ENCODE measurements at places on chromosomes 12 and 14. TPM values are rescaled to one million over a fixed set of nuclear protein-coding genes. Genes with fewer than 3 reads are reported as not detected.

DNA sequence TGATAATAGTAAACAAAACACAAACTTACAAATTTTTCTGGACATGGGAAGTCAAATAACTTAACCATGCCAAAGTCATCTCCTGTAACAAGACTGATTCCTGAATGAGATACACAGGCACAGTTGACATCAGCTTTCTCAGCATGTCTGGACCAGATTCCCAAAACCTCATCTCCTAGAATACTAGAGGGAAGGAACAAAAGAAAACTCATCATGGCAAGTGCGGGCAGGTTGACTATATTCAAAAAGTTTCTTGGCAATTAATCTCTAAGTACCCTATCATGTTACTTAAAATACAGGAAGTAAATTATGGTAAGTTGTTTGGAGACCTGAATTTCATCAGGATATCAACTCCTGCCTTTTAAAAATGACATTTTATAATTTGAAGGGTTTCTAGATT lies 53.9 kb downstream of the ZC3H14 start:
- DNase-seq: no peak

GRCh38 chr12:25884920-25885234 lies 73.6 kb upstream of the RASSF8 start:
- no peak for DNase-seq

The CPNE6 gene
- not detected for total RNA-seq

The CFAP54 gene
- total RNA-seq: 0.19 TPM

DNA sequence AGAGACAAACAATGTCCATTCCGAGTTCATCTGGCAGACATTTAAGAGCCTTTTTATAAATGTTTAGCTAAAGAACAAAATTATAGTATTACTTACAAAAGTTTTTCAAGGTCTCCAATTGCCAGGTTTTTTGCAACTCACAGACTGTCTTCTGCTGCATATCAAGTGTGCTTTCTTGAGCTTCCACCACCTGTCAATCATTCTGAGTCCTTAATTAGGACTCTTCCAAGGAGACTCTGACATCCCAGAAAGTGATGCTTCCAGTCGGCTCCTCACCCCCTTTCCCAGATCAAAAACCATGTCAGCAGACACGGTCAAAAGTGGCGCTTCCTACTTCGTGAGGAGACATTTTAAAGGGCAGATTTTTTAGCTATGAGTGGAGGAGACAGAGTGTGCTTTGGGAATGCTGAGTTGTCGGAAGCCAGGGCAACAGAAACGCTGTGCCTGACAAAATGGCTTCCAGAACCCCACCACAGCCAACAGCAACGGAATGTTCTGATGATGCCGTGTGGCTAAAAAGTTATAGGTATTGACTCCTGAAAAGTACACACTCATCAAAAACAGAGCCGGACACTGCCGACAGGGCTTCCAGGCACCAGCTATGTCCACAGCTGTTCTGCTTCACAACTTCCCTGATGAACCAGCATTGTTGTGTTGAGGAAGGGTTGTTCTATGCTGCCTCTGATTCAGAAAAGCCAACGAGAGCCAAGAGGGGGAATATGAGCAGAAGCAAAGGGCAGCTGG lies 116.1 kb upstream of the SLC35F4 start:
- no peak for DNase-seq

- peak; percentile 41 for DNase-seq
Observed at GRCh38 chr12:4272424-4273272, 914 bp upstream of the CCND2 start.

DNA sequence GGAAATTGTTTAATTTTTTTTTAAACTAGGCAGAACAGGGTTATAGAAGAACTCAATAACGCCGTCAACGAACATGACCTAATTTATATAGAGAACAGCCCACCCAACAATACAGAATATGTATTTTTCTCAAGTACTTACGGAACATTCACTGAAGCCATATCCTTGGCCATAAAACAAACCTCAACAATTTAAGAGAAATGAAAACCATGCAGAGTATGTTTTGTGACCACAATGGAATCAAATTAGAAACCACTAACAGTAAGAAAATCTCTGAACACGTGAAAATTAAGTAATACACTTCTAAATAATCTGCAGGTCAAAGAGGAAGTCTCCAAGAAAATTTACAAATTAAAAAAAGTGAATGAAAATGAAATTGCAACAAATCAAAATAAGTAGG lies 9.4 kb downstream of the SART3 start:
- DNase-seq: no peak

DNA sequence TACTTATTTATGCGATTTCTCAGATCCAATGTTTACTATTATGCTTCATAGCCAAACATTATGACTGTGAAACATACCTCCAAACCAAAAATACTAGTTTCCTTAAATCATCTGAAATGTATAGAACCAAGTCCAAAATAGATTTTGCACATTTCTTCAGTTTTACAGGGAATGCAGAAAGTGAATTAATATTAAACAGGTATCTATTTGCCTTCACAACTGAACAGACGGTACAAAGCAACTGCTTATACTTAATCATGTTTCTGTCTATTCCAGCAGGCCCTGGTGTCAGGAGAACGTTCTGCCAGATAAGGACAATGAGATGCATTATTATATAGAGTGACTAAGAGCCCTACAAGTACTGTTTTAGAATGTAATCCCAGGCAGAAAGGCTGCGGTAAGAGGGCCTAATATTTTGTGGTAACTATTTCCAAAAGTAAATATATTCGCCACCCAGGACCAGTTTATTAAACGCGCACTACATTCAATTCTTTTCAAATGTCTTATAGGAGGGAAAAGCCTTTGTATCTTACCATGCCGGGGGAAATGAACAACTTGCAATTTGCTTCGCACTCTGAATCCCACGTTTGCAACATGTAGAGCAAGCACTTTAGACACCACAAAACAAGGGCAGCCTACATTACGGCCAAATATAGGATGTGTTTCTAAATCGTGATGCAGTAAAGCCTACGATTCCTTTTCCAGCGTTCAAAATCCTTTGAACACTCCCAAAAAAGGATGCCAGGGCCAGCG lies 1.5 kb downstream of the CORO1C start:
- DNase-seq: no peak

The NUDT4 gene
- total RNA-seq: 141 TPM

DNA sequence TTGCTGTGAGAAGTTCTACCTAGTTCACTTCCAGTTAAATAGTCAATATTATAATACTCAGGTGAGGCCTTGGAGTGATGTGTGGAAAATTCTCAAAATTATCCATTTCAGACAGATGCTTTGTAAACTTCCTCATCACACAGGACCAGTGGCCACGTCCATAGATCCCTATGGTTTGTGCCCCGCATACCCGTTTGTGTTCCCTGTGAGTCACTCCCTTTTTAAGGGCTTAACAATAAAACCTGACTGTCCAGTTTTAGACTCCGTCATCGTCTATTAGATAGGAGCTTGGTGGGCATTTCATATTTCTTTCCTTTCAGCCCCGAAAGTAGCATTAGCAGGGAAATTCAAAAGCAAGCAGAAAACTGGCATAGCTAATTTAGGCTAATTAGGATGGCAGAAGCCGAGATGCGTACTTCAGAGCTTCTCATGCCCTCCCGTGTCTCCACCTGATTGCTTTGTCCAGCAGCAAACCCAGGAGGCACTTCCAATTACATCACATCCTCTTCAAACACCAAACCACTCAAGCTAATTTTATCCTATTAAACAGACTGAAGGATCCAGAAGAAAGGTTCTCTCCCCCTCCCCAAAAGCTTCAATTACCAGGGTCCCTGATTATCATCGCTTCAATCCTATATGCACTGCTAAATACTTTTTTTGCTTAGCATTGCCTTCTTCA lies 186.6 kb upstream of the OTX2 start:
- no peak for DNase-seq

DNA sequence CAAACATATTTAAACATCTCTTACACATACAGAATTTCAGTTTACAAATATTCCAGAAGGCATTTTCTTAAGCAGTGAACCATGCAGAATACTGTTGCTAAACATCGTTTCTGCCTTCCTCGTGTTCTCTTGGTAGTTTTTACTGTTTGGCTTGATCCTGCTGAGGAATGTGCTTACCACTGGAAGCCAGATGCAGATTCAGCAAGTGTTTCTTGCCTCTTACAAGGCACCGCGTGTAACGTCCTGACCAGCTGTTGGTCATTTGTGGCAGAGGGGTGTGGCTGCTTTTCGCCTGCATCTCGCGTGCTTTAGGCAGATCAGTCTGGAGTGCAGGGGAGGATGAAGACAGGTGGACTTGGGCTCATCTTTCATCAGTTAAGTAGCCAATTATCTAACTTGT lies 12.4 kb downstream of the EIF2B1 start:
- DNase-seq: no peak

GRCh38 chr14:103604620-103605019 lies 24.4 kb upstream of the KLC1 start:
- no peak for DNase-seq

The SMCO3 gene
- 0.93 TPM for total RNA-seq

The SSPN gene
- 0.67 TPM for total RNA-seq

- DNase-seq: no peak
Observed at GRCh38 chr14:63551332-63551731, 8.2 kb upstream of the PPP2R5E start.

DNA sequence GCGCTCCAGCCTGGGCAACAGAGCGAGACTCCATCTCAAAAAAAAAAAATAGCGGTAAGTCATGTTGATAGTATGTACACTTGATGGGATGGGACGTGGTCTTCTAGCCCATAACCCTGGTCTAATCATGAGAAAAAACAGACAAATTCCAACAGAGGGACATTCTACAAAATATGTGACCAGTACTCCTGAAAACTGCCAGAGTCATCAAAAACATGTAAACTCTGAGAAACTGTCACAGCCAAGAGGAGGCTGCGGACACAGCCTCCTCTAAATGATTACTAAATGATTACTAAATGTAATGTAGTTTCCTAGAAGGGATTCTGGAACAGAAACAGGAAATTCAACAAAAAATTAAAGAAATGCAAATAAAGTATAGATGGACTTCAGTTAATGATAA lies 20.9 kb downstream of the CDKL1 start:
- no peak for DNase-seq

DNA sequence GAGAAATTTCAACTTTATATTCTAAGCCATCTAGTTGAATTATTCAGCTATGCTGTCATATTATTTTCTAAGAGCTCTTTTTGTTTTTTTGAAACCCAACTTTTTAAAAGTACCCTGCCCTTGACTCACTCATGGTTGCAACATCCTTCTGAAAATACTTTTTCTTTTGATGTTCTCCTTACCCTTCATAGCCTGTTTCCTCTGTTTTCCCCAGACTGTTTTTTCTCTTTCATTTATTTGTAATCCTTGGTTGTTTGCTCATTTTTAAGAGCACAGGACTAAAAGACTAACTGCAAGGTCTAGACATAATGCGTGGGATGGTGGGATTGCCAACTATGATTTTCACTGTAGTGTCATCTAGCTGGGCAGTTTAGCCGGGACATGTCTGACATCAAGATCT lies 21.2 kb upstream of the CDKL1 start:
- no peak for DNase-seq

The LTBR gene
- 15.8 TPM for total RNA-seq

The KLRK1 gene
- total RNA-seq: 0.98 TPM

DNA sequence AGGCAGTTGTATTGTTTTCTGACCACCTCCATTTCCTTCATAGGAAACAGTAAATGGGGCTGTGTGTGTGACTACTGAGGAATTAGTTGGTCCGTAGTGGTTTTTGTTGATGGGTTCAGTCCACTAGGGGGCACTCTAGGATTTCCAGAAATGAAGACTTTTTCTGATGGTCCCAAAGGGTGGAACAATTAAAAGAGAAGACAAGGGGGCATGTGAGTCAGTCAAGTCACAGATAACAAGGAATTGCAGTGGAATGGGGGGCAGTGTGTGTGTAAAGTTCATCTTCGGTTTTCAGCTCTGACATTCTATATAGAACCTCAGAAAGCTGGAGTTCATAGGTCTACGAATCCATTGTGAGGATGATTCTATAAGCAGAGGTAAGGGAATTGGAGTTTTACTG lies 186.6 kb upstream of the OR4E1 start:
- no peak for DNase-seq

GRCh38 chr12:127811988-127812387 lies 455.0 kb upstream of the TMEM132C start:
- DNase-seq: no peak

DNA sequence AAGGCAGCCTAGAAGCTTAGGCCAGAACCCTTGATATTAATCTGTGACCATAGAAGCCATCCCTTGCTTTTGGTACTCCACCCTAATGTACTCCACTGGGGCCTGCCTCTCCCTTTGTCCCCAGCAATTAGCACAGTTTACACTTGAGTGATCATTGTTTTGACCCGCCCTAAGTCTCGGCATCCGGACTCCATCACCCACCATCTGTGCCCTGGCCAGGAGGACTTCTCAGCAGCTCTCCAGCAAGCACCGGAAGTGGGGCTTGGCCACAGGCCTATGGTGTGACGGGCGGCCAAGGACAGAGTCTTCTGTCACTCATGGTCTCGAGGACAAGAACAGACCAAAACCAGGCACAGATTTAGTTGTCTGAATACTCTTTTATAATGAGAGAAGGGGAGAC lies 126.5 kb upstream of the NTF3 start:
- no peak for DNase-seq

The OTOGL gene
- total RNA-seq: 0.09 TPM

The TESPA1 gene
- total RNA-seq: 0.50 TPM

The CD69 gene
- total RNA-seq: 2.7 TPM

- DNase-seq: no peak
Observed at GRCh38 chr14:63652406-63652805, 10.7 kb upstream of the WDR89 start.

GRCh38 chr12:131466306-131466705 lies 244.6 kb upstream of the SFSWAP start:
- DNase-seq: no peak

All from liver (tissue), 10 donors.